Naive thymus-derived CD4-positive, alpha-beta T cell (primary cell): ENCODE measurements at places on chromosomes 7 and 10. TPM values are rescaled to one million over a fixed set of nuclear protein-coding genes. Genes with fewer than 3 reads are reported as not detected.

DNA sequence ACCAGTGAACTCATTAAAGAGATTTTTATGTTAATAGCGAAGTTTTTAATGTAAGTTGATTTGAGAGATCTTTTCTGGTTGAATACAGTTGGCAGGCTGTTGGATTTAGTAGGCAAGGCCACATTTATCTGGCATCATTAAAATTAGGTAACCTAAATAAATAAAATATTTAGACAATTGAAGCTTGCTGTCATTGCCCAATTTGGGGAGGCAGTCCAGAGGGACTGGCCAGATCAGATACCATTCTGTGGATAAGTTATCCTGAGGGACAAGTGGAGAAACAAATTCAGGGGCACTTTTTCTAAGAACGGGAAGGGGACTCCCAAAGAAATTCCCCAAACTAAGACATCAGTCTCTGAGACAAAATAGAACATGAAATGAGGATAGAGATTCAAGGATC lies 397.8 kb downstream of the GFRA1 start:
- no peak for DNase-seq
- no peaks in the 10 kb centered on the region for H3K27me3 ChIP-seq
- H3K36me3 ChIP-seq: no peaks in the 10 kb centered on the region
- H3K27ac ChIP-seq: no peak overlapping the region
- H3K4me1 ChIP-seq: no peaks in the 10 kb centered on the region
- no peak overlapping the region for H3K4me3 ChIP-seq

DNA sequence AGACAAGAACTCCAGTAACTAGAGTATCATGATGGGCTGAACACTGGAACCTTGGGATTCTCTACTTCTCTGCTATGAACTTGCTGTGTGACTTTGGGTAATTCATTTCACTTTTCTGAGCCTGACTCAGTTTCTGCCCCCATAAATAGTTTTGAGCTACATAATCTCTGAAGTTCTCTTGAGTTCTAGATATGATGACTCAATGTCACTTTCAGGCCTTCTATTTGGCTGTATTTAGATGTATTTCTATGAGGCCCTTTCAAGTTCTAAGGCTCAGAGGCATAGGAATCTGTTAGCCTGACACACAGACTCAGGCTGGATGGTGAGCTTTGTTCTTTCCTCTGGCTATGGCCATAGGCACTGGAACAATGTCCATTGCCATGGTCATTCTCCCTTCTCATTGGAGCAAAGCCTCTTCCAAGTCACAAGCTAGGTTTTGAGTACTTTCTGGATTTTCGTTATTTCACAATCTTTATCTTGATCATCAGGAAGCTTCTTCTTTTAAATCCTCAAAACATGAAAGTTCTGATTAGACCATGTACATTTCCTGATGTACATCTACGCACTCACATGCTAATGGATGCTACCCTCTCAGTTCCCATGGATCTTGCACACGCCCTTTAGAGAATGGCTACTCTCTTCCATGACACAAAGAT lies 101.6 kb downstream of the TES start:
- H3K27me3 ChIP-seq: no peaks in the 10 kb centered on the region
- DNase-seq: no peak
- no peak overlapping the region for H3K4me3 ChIP-seq
- H3K36me3 ChIP-seq: no peaks in the 10 kb centered on the region
- H3K27ac ChIP-seq: no peak overlapping the region
- H3K4me1 ChIP-seq: no peaks in the 10 kb centered on the region

The AMZ1 gene
- 0.13 TPM for polyA plus RNA-seq

GRCh38 chr7:51949726-51950644 lies 633.4 kb upstream of the COBL start:
- H3K36me3 ChIP-seq: no peaks in the 10 kb centered on the region
- DNase-seq: no peak
- no peaks in the 10 kb centered on the region for H3K4me1 ChIP-seq
- no peak overlapping the region for H3K27ac ChIP-seq
- no peaks in the 10 kb centered on the region for H3K27me3 ChIP-seq

- no peak overlapping the region for H3K27ac ChIP-seq
- DNase-seq: no peak
- H3K27me3 ChIP-seq: no peaks in the 10 kb centered on the region
- no peaks in the 10 kb centered on the region for H3K36me3 ChIP-seq
- no peaks in the 10 kb centered on the region for H3K4me1 ChIP-seq
- no peak overlapping the region for H3K4me3 ChIP-seq
These were observed 72.4 kb upstream of the MKLN1 start for GRCh38 chr7:131255242-131255641.

GRCh38 chr7:100745184-100745583 lies 11.8 kb downstream of the ZAN start:
- DNase-seq: no peak
- no peak overlapping the region for H3K4me3 ChIP-seq
- H3K27me3 ChIP-seq: no peaks in the 10 kb centered on the region
- no peak overlapping the region for H3K27ac ChIP-seq
- H3K36me3 ChIP-seq: no peaks in the 10 kb centered on the region
- no peaks in the 10 kb centered on the region for H3K4me1 ChIP-seq

DNA sequence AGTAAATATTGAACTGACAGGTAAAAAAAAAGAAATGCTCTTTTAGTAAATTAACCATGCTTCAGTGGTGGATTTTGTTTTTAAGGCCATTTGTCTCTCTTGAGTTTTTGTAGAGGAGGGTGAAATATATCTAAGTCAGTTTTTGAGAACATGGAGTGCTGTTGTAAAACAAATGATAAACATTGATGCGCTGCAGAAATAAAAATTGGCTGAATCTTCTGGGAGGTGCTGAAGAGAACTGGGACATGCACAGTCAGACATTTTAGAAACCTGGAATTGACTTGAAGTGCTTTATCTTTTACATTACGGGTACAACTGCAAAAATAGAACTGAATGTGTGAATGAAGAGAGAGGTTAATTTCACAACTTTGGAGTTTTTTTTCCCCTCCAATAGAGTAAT lies 203.0 kb upstream of the HDAC9 start:
- H3K4me1 ChIP-seq: no peaks in the 10 kb centered on the region
- no peak for DNase-seq
- no peak overlapping the region for H3K27ac ChIP-seq
- no peaks in the 10 kb centered on the region for H3K27me3 ChIP-seq
- H3K4me3 ChIP-seq: no peak overlapping the region
- no peaks in the 10 kb centered on the region for H3K36me3 ChIP-seq

GRCh38 chr10:126921974-126922525 lies 16.8 kb downstream of the DOCK1 start:
- no peak for DNase-seq
- H3K4me3 ChIP-seq: no peak overlapping the region
- H3K27me3 ChIP-seq: no peaks in the 10 kb centered on the region
- no peaks in the 10 kb centered on the region for H3K4me1 ChIP-seq
- no peaks in the 10 kb centered on the region for H3K36me3 ChIP-seq
- no peak overlapping the region for H3K27ac ChIP-seq

DNA sequence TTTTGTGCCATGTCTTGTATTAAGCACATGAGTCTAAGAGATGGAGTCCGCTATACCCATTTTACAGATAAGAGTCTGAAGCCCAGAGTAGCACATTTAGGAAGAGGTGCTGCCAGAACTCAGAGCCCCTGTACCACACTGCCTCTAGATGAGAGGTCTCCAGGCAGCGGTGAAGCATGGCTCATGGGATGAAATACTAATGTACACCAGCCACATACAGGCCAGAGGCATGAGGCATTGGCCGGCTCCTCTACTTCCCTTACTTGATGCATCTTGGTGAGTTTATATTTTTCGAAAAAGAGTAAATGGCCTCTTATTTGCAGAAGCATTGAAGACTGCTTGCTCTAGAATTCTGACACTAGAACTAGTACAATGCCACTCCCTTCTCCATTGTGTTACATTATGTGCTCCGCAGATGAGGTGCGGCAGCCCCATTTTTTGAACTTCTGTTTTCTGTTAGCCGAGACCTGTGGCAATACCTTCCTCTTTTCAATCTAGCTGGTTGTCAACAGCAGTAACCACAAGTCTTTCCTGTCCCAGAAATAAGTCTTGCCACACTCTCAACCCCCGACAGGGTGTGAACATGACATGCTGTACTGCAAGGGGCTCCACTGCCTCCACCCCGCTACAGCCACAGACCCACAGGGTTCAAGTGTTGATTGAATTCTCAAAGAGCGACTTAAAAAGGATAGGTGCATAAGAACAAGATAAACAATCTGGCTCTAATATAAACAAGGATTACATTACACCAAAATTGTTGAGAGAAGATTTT lies 145.3 kb downstream of the CELF2 start:
- peaks cover 19% of the 10 kb centered on the region for H3K36me3 ChIP-seq
- peak overlapping the region; percentile 95 for H3K27ac ChIP-seq
- peaks cover 42% of the 10 kb centered on the region for H3K4me1 ChIP-seq

- no peaks in the 10 kb centered on the region for H3K4me1 ChIP-seq
- no peaks in the 10 kb centered on the region for H3K36me3 ChIP-seq
- no peak for DNase-seq
These were observed 132.7 kb downstream of the CNTNAP2 start for GRCh38 chr7:146249272-146249671.

- H3K27ac ChIP-seq: no peak overlapping the region
- H3K4me1 ChIP-seq: no peaks in the 10 kb centered on the region
- H3K4me3 ChIP-seq: no peak overlapping the region
- no peaks in the 10 kb centered on the region for H3K27me3 ChIP-seq
- peaks cover 71% of the 10 kb centered on the region for H3K36me3 ChIP-seq
- no peak for DNase-seq
These were observed 10.2 kb downstream of the GARS1 start for GRCh38 chr7:30604901-30605300.

- no peak overlapping the region for H3K27ac ChIP-seq
- no peaks in the 10 kb centered on the region for H3K27me3 ChIP-seq
- DNase-seq: no peak
- H3K36me3 ChIP-seq: no peaks in the 10 kb centered on the region
These were observed 136.6 kb upstream of the RNF32 start for GRCh38 chr7:156504006-156504405.

- no peak for DNase-seq
- no peaks in the 10 kb centered on the region for H3K4me1 ChIP-seq
- H3K4me3 ChIP-seq: no peak overlapping the region
- H3K36me3 ChIP-seq: no peaks in the 10 kb centered on the region
These were observed 6.1 kb upstream of the EN2 start for GRCh38 chr7:155451840-155452239.

GRCh38 chr7:151008143-151008510 lies 16.2 kb downstream of the ATG9B start:
- H3K27me3 ChIP-seq: no peaks in the 10 kb centered on the region
- H3K36me3 ChIP-seq: no peaks in the 10 kb centered on the region
- no peak for DNase-seq
- peak overlapping the region; percentile 73 for H3K27ac ChIP-seq
- H3K4me1 ChIP-seq: peaks cover 46% of the 10 kb centered on the region

DNA sequence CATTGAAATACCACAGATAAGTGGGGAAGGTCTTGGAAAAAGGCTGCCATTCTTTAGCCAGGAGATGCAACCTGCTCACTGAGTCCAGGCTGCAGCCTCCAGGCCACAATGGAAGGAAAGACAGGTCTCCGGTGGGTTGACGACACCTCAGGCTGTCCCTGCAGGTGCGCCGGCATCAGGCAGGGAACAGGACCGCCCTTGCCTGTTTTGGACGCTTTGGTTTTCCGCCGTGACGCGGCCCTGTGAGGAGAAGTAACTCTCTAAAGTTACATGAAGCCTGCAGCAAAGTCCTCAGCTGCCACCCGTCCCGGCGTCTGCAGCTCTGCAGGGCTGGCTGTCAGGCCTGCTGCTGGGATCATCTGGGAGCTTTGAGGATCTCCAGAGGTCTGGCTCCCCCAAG lies 147.0 kb downstream of the WDR37 start:
- no peak overlapping the region for H3K4me3 ChIP-seq
- H3K27me3 ChIP-seq: no peaks in the 10 kb centered on the region
- no peak for DNase-seq
- no peaks in the 10 kb centered on the region for H3K4me1 ChIP-seq
- no peak overlapping the region for H3K27ac ChIP-seq
- no peaks in the 10 kb centered on the region for H3K36me3 ChIP-seq
